ENCODE measurements at places on chromosomes 5 and 9.

- no peak for DNase-seq
These were observed 28.5 kb upstream of the IL17B start for GRCh38 chr5:149407323-149408251.

- DNase-seq = no peak
These were observed 58.6 kb downstream of the PRKACG start for GRCh38 chr9:68955330-68955729.

DNA sequence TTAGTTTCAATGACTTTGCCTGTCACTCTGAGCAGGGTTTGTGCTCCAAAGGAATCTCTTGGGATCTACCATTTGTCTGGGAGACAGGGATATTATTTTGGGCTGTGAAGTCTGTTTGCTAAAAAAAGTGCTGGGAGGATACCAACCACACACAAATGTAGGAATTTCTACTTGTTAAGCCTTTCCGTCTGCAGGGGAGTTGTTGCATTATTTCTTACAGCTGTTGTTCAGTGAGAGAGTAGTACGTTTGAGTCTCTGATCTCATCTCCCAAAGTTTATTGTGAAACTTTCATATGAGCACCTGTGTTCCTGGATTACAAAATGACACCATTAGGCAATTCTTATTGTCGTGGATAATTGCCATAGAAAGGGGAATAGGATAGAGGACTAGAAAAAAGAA is 78.3 kb upstream of the SEMA6A start:
- DNase-seq = no peak

DNA sequence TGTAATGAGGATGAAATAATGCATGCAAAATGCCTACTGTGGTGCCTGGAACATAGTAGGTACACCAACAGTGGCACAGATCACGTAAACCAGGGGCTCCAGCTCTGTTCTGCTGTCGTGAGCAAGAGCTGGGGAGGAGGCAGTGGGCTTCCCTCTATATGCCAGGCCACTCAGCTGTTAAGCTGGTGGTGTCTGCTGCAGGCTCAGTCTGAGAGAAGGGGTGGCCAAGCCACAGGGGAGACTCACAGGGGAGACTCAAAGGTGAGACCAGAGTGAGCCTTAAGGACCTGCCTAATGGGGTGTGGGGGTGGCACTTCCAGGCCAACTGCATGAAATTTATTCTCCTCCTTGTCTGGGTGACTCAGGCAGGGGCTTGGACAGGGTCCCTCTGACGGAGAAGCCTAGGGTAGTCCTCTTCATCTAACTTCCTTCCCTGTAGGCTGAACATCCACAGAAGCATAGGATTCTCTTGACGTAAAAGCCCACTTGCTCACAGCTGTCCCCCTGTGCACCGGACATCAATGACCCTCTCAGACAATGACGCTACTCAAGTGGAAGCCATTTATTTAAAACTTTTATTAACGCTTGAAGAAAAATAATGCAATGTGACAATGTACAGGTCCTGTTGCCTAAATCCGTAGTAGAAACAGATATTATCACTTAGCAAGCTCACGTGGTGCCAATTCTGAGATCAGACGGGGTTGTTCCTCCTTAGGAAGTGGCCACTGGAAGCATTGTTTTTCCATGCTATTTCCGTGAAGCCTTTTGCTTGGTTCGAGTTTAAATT is 13.9 kb downstream of the STC2 start:
- DNase-seq = no peak

DNA sequence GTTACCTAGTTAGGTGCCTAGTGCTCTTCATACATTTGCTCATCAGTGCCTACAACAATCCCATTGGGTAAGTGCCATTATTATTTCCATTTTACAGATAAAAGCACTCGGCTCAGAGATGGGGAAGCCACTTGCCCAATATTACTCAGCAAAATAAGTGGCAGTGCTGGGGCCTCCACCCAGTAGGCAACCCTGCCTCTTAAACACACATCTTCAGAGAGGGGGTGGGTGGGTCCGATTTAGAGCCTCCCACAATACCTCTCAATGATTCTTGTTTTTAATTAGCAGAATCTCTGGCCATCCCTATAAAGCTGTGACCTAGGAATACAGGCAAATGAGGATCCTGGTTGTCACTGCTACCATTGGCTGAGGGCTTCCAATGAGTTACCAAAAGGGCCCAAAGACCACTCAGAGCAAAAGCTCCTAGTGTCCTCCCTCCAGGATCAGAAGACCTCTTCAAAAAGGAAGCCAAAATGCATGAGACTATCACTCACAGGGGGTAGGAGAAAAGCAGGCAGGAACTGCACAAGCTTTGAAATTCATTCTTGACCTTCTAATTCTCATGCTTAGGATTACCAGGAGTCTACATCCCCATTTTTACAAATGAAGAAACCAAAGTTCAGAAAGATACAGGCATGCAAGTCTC is 36.1 kb upstream of the UBE2D2 start:
- no peak for DNase-seq

DNA sequence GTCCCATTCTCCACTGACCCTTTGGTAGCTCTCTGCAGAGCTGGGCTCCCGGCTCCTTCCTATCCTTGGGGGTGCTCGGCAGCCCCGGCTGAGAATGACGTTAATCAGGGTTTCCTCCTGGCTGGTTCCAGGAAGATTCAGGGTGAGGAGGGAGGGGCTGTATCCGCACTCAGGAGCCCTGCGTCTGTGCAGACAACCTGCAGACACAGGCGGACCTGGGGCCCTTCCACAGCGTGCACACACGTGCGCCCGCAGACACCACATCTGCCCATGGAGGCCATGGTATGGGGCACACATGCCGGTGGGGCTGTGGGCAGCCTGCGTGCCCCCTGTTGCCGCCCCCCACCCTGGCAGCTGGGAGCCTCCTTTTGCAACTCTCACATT is 66.6 kb upstream of the RNU6ATAC start:
- DNase-seq = no peak

DNA sequence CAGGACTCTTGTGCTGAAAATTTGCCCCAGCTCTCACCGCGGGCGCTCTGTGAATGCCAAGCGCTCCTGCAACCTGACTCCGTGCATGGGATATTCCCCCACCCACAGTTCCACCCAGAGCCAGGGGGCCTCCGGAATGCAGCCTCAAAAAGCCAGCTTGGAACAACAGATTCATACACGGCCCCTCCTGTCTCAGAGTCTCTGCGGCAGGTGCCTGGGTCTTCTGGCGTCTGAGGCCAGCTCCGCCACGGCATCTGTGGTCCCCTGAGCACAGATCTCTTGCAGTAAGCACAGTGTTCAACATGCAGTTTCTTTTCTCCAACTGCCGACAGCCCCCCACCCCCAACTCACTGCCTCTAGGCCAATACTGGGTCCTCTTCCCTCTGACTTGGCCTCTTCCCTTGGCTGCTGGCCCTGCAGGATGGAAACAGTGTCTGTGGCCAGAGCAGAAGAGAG is 355.7 kb upstream of the IRX2 start:
- no peak for DNase-seq

DNA sequence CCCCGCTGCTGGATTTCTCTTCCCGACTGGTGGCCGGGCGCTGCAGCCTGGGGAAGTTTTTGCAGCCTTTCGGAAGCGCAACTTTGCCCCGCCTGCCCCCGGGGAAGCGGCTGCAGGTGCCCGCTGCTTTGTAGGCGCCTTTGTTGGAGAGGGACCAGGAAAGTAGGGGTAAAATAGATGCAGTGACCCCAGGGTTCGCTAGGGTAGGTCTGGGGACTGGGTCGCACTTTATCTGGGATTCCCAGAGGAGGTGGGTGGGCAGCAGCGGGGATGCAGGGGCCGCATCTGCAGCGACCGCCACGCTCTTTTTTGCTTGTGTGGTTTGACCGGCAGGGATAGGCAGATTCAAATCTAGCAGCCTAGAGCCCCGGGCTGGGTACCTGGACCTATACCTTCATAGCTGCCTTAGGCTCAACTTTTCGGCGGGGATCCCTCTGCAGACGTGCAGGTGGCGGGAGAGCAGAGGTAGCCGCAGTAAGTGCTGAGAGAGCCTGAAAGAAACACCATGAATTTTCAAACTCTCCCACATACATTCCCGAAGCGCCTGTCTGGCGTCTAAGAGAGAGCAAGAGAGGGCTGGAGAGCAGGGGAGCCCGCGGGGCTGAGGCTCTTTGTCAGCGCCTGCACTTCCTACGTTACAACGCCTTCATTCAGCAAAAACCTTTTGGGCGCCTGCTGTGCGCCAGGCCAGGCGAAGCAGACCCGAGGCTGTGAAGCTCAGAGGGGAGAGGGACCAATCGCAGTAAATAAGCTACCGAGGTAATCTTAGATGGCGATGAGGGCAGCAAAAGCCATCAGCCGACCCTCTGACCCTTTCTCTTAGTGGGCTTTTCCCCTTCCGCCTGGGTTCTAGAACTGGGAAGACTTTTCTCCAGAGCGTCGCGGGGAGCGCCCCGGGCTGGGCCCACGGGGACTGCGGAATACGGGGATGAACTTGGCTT is 642 bp downstream of the SV2C start:
- no peak for DNase-seq

GRCh38 chr5:119268387-119269060 is 87.3 kb upstream of the TNFAIP8 start:
- peak; percentile 90 for DNase-seq

GRCh38 chr5:179269781-179270543 is 75.3 kb downstream of the ADAMTS2 start:
- DNase-seq = no peak

GRCh38 chr5:83025690-83026478 is 51.3 kb downstream of the TMEM167A start:
- no peak for DNase-seq
